ENCODE measurements at places on chromosomes 2 and 18.

DNA sequence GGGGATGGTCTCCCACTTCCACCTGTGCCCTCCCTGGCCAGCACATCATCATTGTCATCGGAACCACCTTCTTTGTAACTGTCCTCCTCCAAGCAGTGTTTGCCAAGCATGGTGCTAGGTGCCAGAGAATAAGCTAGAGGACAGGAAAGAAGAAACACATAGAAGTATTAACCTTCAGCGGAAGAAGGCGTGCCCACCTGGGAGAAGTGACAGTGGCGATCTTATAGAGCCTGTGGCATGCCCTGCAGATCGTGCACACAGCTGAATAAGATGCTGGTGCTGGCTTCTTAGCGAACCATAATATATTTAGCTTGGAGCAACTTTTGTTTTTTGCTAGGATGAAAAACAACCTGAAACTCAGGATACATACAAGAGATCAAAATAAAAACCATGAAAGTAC is 148.0 kb downstream of the FAM210A start:
- no peak for DNase-seq

DNA sequence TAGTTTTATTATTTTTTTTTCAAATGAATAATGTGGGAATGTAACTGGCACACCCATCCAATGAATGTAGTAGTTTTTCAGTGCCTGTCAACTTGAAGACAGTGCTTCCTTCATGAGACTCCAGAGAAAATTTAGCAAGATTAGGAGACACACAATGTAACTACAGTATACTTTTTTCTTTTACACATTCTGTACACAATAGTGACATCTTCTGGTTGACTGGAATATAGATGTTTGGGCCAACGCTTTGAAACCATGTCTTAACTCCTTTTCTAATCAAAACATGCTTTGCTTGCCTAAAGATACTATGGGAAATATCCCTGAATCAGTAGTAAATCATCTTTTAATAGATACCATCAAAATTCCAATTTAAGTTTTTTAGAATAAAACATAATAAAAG is 229.5 kb upstream of the ZC3H15 start:
- no peak for DNase-seq

DNA sequence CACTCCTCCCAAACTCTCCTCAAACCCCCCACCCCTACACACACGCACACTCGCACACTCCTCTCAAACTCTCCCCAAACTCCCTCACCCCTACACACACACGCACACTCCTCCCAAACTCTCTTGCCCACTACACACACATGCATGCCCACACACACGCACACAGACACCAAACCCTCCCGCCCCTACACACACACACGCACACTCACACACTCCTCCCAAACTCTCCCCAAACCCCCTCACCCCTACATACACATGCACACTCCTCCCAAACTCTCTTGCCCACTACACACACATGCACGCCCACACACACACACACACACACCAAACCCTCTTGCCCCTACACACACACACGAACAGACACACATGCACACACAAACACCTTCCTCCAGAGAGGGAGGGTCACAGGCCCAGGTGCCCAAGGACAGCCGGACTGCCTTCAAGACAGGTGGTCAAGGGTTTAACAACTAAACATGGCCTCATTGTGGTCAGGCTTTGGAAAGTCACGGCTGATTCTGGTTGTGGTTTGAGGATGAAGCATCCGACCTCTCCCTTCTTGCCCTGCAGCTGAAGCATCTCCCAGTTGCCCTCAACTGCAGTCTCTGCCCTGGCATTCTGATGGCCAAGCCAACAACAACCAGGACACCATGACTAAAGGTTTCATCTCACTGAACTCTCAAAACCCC is 72.3 kb upstream of the SNTG2 start:
- DNase-seq = no peak

DNA sequence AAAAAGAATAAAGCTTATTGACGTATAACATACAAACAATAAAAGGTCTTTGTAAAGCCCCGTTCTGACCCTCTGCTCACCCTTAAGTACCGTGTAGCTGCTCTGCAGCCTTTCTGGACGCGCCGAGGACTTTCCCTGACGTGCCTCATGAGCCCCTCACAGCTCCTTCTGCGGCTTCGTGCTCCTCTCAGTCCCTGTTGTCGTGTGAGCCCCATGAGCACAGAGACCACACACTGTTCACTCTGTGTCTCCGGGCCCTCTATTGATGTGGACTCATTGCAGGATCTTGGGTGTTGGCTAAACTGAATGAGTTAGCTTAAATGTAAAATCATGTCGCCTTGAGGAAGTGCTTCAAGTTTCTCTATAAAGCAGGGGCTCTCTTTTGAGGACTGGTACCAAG is 43.6 kb upstream of the INHBB start:
- DNase-seq = no peak
